IMR-90 (cell line): ENCODE measurements at places on chromosomes 1 and 21.
A peak's percentile ranks its signal among the peaks of the same experiment; 100 is the strongest.

DNA sequence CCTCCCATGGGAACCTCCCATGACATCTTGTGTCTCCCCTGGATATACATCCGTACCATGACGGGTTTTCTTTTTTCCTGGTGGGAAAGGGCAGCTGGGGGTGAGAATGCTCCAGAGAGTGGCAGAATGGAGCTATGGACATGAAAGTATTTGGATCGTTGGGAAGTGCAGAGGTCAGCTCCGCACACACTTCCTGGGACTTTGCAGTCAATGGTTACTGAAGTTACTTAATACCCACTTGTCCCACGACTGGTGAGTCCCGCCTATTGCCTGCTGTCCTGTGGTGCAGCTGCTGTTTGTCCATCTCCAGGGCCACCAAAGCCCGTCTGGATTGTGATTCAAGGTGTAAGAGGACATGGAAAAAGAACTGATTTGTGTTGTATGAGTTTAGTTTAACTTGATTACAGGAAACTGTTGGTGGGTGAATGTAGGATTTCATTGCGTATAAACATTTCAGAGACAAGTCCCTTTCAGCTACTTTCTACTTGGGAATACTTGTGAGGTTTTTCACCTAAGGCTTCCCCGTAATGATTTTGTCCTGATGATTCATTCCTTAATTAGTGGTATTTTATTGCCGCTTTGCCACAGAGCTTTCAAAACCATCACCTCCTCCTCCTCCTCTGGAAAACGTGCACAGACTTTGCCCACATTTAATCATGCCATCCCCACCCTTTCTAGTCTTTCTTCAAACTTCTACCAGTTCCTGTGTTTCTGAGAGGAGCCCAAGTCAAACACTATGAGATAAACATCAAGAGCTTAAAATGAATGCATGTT is 308.8 kb downstream of the KIF26B start:
- no peaks in the 10 kb centered on the region for H3K4me1 ChIP-seq
- peaks cover 4% of the 10 kb centered on the region; the same call in 1 of the 2 replicates for H3K36me3 ChIP-seq
- no peak overlapping the region for H3K27ac ChIP-seq
- H3K4me3 ChIP-seq: no peak overlapping the region

DNA sequence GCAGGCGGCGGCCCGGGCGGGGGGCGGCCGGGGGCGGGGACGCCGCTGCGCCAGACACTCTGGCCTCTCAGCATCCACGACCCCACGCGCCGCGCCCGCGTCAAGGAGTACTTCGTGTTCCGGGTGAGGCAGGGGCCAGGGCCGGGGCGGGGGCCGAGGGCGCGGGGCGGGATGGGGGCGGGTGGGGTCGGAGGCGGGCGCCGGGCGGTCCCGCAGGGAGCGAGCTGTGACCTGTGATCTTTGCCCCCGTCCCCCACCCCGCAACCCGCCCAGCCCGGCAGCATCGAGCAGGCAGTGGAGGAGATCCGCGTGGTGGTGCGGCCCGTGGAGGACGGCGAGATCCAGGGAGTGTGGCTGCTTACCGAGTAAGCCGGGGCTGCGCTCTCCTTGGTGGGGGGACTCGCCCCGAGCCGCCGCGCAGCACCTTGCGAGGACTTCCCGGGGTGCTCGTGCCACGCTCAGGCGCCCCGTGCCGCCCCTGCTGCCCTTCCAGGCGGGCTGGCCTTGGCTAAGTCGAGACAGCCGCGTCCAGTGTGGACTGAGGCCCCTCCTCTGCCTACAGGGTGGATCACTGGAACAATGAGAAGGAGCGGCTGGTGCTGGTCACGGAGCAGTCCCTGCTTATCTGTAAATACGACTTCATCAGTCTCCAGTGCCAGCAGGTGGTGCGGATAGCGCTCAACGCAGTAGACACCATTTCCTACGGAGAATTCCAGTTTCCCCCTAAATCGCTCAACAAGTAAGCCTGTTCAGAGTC is 514 bp downstream of the TPRG1L start:
- H3K4me1 ChIP-seq: peaks cover 7% of the 10 kb centered on the region
- no peaks in the 10 kb centered on the region for H3K27me3 ChIP-seq
- H3K4me3 ChIP-seq: peak overlapping the region; percentile 92
- DNase-seq: peak; percentile 39

DNA sequence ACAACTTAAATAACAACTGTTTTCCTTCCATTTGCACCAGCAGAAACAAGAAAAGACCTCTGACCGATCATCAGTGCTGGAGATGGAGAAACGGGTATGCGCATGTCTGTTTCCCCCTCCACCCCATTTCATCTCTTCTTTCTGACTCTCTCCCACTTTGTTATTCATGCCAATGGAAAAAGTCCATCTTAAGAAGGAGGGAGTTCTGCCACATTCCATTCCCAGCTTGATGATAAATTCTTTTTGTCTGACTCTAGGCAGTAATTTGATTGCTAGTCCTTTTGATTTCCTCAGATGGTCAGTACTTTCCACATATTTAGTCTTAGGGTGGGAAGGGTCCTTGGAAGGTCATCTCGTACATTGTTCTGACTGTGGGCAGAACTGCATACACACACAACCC is 142.5 kb downstream of the SYT2 start:
- H3K27ac ChIP-seq: no peak overlapping the region
- no peak overlapping the region for H3K4me3 ChIP-seq
- peaks cover 5% of the 10 kb centered on the region; the same call in 1 of the 2 replicates for H3K36me3 ChIP-seq
- peaks cover 15% of the 10 kb centered on the region for H3K4me1 ChIP-seq
- no peaks in the 10 kb centered on the region for H3K27me3 ChIP-seq
- DNase-seq: no peak

GRCh38 chr1:64006276-64007051 is 197.0 kb upstream of the UBE2U start:
- H3K4me3 ChIP-seq: no peak overlapping the region
- H3K36me3 ChIP-seq: no peaks in the 10 kb centered on the region
- peak; percentile 80 for DNase-seq
- no peak overlapping the region for H3K27ac ChIP-seq
- H3K27me3 ChIP-seq: no peaks in the 10 kb centered on the region
